Stimulated activated CD4-positive, alpha-beta T cell treated with anti-CD3 and anti-CD28 coated beads, Interleukin-1b, Interleukin-23, amount 100 ng/mL, for 1 hour (primary cell): ENCODE measurements at places on chromosomes 4 and X.

GRCh38 chrX:141175786-141176185 is 1.1 kb downstream of the LDOC1 start:
- no peak for DNase-seq

DNA sequence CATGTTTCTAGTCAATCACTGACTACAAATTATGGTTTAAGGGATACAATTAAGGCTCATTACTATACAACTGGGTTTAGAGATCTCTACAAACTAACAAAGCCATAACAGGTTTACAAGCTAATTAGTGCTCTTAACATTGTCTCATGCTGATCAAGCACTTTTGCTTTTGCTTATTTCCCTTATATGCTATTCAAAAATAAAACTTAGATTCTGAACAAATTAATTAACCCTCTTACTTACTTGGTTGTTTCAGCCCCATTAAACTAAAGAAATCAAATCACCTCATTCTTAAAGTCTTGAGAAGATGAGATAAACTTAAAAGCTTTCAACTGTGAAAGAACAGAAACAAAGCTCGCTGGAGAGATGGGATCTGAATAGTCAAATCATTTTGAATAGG is 2024.5 kb upstream of the ADGRL3 start:
- DNase-seq, result no peak

GRCh38 chrX:39772057-39772832 is 325.5 kb downstream of the BCOR start:
- DNase-seq, result no peak

GRCh38 chrX:154795016-154795415 is 10.3 kb downstream of the MPP1 start:
- no peak for DNase-seq

DNA sequence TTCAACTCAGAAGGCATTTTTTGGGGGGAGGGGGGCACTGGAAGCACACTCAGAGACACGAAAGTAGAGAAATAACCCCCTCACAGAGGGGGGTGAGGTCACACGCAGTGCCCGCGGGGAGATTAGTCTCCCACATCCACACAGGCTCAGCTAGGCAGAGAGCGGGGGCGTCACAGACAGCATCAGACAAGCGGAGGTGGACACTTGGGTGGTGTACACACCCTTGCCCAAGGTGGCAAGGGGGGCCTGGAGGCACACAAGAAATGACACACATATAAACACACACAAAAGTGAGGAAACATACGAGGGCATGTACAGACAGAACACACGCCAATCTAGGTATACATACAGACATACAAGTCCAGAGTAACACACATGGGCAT is 637 bp upstream of the SYN1 start:
- DNase-seq, result no peak

- DNase-seq, result no peak
Observed at GRCh38 chr4:89929425-89930159, 34.9 kb downstream of the MMRN1 start.

DNA sequence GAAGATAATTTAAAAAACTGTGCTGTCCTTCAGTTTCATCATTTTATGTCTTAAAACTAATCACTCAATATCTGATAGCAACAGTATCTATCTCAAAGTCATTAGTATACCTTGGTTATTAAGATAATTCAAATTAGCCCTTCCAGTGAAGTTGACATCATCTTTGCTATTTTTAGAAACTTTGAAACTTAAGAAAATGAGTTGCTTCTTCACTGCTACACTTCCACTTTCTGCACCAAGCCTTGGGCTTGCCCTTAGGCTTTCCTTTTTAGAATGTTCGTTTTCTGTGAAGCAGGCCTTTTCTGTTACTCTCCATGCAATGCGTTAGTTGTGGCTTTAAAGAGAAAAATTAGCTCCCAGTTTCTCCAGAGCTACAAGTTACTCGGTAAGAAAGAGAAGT is 4.4 kb upstream of the VAMP7 start:
- DNase-seq, result no peak

- DNase-seq, result no peak
Observed at GRCh38 chrX:71181558-71181909, 36.9 kb downstream of the NLGN3 start.

DNA sequence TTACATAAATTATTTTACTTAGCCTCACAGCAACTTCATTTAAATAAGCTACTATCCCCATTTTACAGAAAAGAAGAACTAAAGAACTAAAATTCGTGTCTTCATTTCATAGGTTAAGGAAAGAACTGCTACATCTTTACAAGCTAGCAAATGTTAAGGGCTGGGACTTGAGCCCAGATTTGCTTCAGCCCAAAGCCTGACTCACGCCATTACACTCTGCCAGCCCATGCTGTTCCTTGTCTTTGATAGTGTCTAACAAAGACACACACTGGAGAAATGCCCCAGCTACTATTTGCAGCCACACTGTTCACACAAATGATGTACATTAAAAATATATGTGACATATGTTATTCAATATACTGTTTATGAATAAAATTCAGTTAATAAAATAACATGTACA is 29.0 kb upstream of the ERVMER34-1 start:
- DNase-seq, result no peak

- no peak for DNase-seq
Observed at GRCh38 chr4:7867191-7867590, 72.5 kb downstream of the AFAP1 start.

GRCh38 chrX:49995795-49996455 is 73.5 kb downstream of the CLCN5 start:
- DNase-seq, result no peak

DNA sequence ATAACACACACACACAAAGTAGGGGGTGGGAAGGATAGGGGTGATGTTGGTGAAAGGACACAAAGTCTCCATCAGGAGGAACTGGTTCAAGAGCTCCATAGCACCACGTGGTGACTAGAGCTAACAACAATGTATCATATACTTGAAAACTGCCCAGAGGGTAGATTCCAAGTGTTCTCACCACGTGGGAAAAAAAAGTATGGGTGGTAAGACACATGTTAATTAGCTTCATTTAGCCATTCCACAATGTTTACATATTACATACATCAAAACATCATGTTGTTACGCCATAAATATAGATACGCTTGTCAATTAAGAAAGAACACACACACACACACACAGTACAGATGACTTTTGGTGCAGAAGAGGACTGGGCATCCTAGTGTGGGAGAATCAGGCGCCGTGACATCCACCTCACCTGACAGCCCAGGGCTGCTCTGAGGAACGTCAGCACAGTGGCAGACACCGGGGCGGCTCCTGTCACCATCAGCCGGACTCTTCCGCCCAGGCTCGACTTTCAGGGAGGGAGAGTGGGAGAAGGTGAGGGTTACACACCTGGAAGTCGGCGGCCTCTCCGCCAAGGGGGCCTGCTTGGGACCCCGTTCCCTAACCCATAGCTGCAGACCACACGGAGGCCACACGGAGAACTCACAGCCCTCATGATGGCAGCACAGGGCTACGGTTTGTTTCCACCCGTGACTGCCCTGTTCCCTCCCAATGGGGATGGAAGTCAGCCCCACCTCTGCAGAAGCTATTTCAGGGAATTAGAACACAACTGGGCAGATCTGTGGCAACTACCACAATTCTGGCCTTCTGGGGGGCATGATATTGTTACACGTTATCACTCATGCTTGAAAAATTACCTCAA is 31.8 kb upstream of the CENPU start:
- no peak for DNase-seq

DNA sequence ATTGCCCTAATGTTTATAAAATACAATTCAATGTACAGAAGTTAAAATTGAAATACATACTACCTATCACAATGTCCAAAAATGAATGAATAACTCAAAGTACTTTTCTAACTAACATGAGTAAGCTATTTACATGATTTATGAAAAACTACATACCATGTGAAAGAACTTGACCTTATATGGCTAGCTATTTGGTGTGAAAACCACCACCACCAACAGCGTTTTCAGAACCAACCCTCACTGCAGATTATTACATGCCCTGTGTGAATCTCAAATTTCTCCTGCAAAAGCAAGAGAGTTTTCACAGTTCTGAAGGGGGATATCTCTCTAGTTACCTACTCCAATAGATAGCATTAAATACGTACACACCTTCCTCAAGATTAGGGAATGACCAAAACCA is 198.5 kb downstream of the SPATA18 start:
- DNase-seq, result no peak

GRCh38 chrX:154443479-154443910 is 446 bp upstream of the FAM50A start:
- no peak for DNase-seq

- no peak for DNase-seq
Observed at GRCh38 chr4:149605601-149606378, 209.9 kb downstream of the IQCM start.

DNA sequence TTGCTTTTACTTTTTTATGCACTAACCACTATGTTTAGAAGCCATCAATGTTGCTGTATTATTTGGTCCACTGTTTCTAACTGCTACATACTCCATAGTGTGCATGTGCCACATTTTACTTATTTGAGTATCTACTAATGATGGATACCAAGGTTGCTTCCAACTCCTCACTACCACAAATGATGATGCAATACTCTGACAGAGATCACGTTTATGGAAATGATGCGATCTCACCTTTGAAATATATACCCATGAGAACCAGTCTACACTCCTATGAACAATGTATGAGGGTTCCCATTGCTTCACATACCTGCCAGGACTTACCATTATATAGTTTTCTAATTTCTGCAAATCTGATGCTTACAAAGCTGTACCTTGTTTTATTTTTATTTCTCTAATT is 44.2 kb downstream of the HUWE1 start:
- DNase-seq, result no peak

DNA sequence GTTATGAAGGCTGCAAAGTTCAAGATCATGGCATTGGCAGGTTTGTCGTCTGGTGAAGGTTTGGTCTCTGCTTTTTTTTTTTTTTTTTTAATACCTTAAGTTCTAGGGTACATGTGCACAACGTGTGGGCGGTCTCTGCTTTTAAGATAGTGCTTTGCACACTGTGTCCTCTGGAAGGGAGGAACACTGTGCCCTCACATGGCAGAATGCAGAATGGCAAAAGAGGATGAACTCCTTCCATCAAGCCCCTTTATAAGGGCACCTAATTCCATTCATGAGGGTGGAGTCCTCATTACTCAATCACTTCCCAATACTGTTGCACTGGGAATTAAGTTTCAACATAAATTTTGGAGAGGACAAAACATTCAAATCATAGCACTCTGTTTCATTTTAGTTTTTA is 101.4 kb downstream of the GLRA2 start:
- no peak for DNase-seq

DNA sequence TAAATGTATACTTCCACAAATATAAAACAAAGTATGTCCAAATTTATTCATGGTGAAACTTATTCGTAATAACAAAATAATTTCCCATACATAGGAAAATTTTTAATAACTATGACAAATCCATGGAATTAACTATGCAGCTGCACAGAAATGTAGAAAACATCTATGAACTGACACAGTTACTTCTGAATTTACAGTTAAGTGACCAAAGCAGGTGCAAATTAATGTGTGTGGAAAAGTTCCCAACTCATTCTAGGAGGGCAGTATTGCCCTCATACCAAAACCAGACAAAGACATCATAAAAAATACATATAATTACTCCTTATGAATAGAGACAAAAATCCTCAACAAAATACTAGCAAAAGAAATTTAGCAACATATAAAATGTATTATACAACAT is 12.5 kb downstream of the LDOC1 start:
- no peak for DNase-seq

DNA sequence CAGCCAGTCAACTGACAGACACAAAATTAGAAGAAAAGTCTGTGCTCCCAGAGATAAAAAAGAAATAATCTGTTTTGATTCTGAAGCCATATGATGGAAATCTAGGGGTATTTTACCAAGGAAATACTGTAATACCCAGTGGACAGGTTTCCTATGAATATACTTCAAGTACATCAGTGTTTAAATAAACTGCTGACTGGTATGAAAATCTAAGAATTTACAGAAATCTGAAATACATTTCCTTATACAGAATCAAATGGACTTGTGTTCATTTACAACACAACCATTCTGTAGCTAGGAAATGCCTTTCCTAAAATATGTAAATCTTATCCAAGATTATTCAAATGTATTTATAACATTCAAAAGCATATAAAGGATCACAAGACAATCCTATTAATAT is 13.4 kb downstream of the YTHDC1 start:
- DNase-seq, result no peak

GRCh38 chrX:101081231-101081630 is 2.6 kb downstream of the TMEM35A start:
- DNase-seq, result no peak

DNA sequence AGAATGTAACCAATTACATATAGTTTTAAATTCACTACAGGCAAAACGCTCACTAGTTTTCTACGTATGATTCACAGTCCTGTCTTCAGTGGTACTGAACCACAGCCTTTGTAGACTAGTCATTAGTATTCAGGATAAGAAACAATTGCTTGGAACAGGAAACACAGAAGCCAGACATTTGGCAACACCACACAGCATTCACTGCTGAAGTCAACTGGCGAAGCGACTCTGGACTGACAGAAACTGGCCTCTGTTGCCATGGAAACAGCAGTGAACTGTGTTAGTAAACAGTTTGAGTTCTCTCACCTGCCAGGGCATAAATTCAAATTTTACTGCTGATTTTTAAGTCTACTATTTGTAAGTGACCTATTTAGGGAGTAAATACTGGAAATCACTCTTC is 57.6 kb downstream of the MAPK10 start:
- DNase-seq, result no peak

DNA sequence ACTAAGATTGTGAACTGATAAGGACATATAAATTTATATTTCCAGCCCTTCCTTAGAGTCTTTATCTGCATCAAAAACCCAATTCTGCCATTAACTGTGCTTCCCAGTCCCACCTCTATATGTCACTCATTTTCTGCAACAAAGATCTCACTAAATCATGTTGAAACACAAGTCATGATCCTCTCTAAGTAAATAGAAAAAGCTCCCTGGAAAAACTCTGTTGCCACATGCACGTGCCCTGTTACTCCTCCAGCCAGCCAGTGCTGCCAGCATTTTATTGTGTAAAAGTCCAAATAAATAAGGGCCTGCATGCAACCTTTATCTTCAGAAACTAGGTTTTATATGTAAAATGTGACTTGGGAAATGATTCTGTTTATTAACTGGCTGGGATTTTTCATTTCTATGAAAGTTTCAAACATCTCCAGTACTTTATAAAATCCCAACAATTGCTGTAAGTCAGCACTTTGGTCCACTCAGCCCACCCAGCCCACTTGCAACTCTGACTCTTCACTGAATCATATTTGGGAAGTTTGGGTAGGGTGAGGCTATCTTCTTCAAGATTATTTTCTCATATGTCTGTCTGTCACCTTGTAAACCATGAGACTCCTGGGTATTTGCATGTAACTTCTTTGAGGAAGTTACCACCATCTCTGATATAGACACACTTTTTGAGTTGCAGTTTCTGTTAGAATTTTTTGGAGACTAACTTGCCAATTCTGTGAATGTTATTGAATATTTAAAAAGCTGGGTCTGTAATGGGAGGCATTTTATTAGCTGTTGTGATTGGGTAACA is 40.0 kb upstream of the SMARCA5 start:
- DNase-seq, result no peak

DNA sequence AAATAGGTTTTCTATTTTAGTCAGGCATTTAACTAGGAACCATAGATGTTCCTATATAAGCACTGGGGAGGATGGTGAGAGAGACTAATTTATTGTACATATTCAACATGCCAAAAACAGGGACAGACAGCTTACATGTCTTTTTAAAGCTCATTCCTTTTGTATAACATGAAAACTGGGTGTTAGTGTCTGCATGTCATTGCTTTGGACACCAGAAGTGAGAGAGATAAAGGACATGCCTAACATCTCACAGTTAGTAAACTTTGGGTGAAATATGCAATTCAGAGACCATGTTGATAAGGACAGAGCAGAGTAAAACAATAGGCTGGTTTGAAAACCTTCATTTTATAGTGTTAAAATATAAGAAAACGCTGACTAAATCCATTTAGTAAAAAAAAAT is 860.0 kb upstream of the LCORL start:
- DNase-seq, result no peak
